ENCODE measurements at places on chromosomes 6 and 20.

- DNase-seq = no peak
Observed at GRCh38 chr20:57959589-57959988, 249.8 kb upstream of the PMEPA1 start.

DNA sequence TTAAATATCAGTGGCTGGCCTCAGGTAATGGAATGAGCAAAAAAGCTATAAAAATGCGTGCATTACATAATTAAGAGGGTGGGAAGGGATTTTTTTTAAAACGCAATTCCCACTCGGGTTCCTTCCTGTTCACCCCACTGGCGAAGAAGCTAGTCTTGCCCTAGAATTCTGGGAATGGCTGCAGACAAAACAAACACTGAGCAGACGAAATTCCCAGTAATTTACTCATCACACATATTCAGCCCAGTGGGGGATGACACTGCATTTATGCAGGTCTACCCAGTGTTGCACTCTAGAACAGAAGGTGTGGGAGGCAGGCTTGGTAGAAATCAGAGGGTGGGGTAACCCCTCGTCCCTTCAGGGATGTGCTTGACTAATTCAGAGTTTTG, 2695.0 kb upstream of the DEFB115 start:
- no peak for DNase-seq

DNA sequence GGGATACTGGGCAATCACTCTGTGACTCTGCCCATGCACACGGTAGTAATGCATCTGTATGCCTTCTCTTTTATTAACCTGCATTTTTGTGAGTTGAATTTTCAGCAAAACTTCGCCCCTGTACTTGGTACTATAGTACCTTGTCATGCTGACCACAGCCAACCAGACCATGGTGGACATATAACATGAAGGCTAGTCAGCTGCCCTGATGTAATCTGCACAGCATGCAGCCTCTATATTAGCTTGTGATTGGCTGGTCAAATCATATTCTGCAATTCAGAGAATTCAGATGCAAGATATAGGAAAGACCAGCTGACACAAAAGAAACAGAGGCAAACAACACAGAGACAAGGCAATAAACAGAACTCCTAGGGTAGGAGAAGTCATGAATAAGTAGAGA, 200.9 kb upstream of the JARID2 start:
- DNase-seq = no peak

- DNase-seq = no peak
Observed at GRCh38 chr20:25000268-25000801, 7.8 kb upstream of the APMAP start.

- DNase-seq = no peak
Observed at GRCh38 chr6:56620229-56620868, 22.3 kb downstream of the DST start.

GRCh38 chr6:42260972-42261371, 43.3 kb upstream of the MRPS10 start:
- peak; percentile 87 for DNase-seq

DNA sequence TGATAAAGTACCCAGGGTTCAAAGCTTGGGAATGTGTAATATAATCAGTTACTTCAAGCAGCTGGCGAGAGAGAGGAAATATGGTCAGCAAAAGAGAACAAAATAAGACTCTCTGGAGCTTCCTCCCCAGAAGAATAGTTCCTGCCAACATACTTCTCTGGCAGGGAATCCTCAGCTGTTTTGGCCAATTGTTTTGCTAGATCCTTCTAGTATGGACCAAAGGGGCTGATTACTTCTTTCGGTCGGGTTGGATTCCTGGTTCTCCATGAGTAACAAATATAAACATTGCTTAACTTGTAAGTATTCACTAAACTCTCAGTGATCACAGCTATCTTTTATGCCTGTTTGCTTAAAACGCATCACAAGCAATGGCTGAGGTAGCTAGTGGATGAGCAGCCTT, 31.4 kb upstream of the FBXO9 start:
- DNase-seq = no peak

DNA sequence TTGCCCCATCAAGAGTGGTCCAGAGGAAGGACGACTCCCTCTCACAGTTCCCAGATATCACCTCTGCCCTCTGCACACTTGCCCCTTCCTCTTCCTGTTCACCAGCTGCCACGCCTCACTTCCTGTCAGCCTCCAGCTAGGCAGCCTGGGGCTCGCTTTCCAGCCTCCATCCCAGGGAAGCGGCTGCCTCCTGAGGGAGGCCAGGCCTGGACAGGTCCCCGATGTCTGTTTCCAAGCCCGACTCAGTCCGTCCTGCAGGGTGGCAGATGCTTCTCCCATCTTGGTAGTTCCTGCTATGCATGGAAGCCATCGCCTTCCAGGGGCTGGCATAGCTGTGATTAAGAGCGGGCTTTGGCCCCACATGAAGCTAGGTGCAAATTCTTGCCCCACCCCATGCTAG, 233.5 kb upstream of the PMEPA1 start:
- DNase-seq = no peak

- DNase-seq = peak; percentile 96
Observed at GRCh38 chr20:35171753-35172433, at the start of gene PROCR. Gene PROCR, plus strand, starts transcription at chr20:35172072. Its CDS starts 83 bp downstream, at chr20:35172155.

- DNase-seq = no peak
Observed at GRCh38 chr20:33280000-33280680, 2.9 kb upstream of the BPIFB1 start.

DNA sequence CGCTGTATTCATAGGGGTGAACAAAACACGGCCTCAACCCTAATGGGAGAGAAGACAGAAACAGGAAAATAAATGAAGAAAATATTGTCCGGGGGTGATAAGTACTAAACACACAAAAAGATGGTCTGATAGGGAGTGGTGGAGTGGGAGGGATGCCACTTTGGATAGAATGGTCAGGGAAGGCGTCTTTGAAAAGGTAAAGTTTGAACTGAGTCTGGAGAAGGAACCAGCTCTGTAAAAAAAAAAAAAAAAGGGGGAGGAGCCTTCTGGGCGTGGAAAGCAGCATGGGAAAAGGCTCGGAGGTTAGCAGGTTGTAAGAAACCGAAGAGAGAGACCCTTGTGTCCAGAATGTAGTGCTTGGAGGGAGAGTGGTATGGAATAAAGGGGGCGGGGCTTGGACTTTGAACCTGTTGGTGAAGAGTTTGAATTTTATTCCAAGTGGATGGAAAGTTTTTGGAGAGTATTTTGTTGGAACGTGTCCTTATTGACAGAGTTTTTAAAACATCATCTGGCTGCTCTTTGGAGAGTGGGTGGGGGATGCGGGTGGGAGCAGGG, 1.8 kb downstream of the CHMP4B start:
- no peak for DNase-seq
